ENCODE measurements at places on chromosomes 1 and 21.
A peak's percentile ranks its signal among the peaks of the same experiment; 100 is the strongest.

DNA sequence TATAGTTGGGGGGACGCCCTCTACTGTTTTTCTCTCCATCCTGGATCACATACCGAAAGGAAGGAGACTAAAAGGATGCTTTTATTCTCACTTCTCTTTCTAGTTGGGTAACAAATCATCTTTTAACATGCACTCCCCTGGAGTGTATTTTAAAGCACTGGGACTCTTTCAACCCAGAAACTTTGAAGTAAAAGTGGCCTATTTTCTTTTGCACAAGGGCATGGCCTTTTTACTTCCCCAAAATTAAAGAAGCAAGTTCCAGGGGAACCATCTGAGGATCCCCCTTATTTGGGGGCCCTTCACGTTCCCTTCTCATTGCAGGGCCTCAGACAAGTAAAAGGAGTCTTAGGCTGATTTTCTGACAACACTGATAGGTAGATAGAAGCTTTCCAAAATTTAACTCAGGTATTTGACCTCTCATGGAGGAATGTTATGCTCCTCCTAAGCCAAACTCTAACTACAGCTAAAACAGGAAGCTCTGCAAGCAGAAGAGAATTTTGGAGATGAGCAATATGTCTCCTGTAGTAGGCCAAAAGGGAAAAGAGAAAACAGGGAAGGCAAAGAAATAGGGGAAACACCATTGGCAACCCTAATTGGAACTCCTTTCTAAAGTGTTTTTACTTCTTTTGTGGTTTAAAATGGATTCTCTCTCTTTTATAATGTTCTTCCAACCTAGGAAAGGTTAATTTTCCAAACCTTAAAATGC lies 8.9 kb upstream of the CD46 start:
- no peak for DNase-seq

- no peak for DNase-seq
Observed at GRCh38 chr1:224411766-224412165, 22.8 kb downstream of the WDR26 start.

GRCh38 chr21:45801989-45802388 lies 158.5 kb downstream of the PCBP3 start:
- no peak for DNase-seq

DNA sequence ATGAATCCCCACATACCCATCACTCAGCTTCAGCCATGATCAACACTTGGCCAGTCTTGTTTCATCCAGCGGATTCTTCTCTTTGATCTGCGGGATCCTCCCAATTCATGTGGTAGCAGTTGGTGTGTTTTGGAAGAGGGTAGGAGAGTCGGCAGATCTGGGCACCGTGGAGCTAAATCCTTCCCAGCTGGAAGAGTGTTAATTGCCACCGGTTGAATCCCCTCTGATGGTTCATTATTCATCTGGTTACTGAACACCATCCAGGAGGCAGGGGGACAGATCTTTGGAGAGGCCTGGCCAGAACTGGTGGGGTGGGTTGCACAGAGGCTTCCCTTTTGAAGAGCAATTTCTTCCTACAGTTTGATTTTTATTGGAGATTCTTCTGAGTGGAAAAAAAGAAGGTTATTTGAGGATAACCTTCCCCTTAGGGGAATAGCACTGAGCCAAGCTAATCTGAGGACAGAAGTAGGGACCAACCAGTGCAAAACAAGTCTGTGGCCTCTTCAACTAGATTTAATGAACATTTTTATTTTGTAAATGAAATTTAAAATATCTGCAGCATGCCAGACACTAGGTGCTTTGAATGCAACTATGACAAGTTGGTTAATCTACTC lies 8.1 kb downstream of the NFASC start:
- DNase-seq = no peak

DNA sequence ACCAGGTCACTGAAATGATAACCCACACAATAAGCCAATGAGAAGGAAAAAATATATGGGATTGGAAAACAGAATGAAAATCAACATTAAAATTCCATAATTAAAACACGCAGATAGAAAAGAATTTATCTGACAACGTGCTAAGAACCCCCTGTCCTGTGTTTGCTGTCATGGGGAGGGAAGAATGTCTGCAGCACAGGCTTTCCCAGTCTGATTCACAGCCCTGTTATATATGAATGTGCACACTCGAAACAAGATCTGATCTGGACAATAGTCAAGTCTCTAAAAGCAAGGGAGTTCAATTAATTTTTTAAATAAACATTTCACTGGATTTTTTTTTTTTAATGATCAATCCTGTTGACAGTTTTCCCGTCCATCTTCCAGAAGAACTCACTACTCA lies 220.0 kb downstream of the RERE start:
- DNase-seq = no peak

- no peak for DNase-seq
Observed at GRCh38 chr21:35843911-35844667, 216.2 kb downstream of the SETD4 start.

DNA sequence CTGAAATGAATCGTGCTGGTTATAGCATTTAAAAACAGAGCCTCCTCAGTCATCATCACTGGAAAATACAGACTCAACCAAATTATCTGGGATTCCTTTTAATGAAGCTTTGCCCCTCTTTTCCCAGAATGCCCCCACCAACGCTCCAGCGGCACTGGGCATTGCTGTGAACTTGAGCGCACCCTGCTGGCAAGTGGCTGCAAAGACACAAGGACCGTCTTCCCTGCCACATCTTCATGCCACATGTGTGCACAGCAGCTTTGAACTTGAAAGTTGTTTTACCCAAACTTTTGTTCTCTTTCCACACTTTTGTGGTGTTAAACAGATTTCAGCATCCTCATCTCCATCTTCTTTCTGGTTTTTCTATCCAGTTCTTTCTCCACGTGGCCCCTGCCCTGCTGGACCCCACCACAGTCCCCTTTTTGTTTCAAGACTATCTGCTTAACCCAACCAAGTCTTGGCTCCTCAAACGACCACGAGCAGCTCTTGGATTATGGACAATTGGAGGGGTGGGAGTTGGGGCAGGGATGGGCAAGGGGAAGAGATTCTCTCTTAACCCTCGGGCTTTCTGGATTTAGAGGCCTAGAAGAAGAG lies 12.8 kb upstream of the LMX1A start:
- peak; percentile 23 for DNase-seq

DNA sequence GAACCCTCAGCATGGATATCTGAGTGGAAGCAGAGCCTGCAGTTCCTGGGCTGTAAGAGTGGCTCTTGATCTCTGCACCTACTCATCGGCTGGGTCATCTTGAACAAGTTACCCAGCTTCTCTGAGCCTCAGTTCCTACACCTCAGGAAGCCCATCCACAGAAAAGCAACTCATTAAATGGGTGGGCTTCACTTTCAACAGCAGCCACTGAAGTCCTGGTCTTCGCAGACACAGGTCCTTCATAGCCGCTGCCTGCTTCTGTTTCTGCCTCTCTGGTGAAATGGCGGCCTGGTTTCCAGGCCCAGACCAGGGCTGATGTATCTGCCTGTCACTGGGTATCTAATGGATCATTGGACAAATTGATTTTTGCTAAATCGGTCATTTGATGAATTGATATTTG lies 571.4 kb downstream of the PTPRU start:
- DNase-seq = no peak

- DNase-seq = peak; percentile 20
Observed at GRCh38 chr1:226708967-226709396, 30.1 kb downstream of the ITPKB start.

DNA sequence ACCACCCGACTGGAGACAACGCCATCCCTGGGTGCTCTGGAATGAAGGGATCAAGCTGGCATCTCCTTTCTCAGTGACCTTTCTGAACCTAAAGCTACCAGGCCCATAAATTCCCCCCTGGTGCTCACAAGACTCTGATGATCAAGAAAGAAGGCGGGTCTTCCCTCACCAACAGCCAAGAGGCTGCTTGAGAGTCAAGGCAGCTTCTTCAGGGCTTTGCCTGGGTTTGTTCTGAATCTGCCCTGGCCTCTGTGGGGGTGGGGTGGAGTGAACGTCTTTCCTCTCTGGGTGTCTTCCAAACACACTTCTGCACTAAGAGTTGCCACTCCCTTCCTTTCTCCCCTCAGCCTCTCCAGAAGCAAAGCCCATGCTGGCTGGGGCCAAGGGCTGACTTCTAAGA lies 36.1 kb downstream of the CD247 start:
- DNase-seq = peak; percentile 61

GRCh38 chr1:72670902-72671301 lies 388.6 kb upstream of the NEGR1 start:
- no peak for DNase-seq

DNA sequence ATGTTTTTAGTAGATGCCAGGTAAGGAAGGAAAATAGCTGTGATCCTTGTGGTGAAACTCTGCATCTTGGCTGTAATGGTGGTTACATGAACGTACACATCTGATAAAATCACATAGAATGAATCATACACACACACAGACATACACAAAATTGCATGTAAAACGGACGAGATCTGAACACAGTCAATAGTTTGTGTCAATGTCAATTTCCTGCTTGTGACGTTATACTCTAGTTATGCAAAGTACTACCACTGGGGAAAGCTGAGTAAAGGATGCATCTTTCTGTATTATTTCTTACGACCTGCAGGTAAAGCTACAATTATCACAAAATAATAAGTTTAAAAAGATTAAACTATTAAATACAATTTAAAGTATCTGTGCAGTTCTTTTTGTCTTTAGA lies 493.7 kb upstream of the ZP4 start:
- no peak for DNase-seq

GRCh38 chr1:84846387-84846786 lies 46.6 kb downstream of the LPAR3 start:
- no peak for DNase-seq

DNA sequence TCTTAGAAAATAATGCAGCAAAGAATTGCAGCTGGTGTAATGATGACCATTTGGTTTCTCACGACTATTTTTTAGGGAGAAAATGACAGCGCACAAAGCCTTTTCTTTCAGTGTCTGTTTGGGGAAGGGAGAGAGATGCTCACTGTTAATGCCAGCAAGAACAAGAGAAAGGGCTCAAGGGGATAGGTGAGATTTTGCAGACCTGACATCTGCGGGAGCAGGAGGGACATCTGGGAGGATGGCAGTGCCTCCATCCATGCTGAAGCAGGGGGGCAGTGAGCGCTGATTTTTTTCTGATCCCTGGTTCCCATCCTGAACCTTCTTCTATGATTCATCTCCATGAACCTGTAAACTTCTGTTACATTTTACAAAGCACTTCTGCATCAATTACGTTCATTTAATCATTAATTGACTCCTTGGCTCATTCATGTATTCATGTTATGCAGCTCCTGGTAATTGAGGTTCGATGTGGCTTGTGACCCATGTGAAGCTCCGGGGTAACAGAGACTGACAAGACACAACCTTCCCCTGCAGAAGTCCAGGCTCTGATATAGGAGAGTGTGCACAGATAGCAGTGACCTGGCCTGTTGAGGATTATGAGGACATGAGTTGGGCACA lies 595.3 kb downstream of the PTPRU start:
- no peak for DNase-seq

GRCh38 chr1:94560333-94560732 lies 18.8 kb upstream of the F3 start:
- no peak for DNase-seq

GRCh38 chr1:211468595-211468994 lies 23.4 kb downstream of the RD3 start:
- DNase-seq = no peak

GRCh38 chr1:229409616-229410369 lies 24.1 kb downstream of the ACTA1 start:
- no peak for DNase-seq

- no peak for DNase-seq
Observed at GRCh38 chr1:98342566-98342965, 319.0 kb upstream of the SNX7 start.
